H7 (cell line): ENCODE measurements at places on chromosomes 11 and 22.
A peak's percentile ranks its signal among the peaks of the same experiment; 100 is the strongest.

GRCh38 chr11:44711787-44712608 lies 14.8 kb upstream of the TSPAN18 start:
- DNase-seq: peak; percentile 55

GRCh38 chr22:39622881-39623367 lies 52.4 kb downstream of the CACNA1I start:
- peak; percentile 94 for DNase-seq

DNA sequence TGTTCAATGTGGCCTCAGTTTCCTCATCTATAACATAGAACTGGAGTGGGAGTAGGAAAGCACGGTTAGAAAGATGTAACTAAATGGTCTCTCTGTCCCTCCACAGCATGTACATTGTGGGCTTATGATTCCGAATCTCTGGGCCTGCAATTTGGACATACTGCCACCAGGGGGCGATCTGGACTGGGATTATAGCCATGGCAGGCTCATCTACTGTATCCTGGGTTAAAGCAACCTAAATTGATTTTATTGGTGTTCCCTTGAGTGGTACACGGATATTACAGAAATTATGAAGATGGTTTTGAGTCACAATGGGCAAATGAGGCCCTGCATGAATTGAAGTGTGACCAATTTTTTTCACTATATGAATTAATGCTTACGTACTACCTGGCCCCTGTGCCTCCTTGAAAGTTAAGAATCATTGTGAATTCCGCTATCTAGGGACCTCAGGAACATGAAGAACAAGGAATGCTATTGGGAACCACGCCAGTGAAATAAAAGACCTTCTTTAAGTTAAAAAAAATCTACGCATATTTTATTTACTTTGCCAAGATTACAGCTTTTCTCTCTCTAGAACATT lies 32.9 kb downstream of the TST start:
- DNase-seq: peak; percentile 70

- no peak for DNase-seq
Measured at GRCh38 chr11:110631551-110631950, 80.7 kb downstream of the ARHGAP20 start.

- DNase-seq: peak; percentile 55
Measured at GRCh38 chr22:19715188-19715930, 1.1 kb downstream of the SEPTIN5 start.

- no peak for DNase-seq
Measured at GRCh38 chr11:11263238-11264005, 89.6 kb downstream of the CSNK2A3 start.

DNA sequence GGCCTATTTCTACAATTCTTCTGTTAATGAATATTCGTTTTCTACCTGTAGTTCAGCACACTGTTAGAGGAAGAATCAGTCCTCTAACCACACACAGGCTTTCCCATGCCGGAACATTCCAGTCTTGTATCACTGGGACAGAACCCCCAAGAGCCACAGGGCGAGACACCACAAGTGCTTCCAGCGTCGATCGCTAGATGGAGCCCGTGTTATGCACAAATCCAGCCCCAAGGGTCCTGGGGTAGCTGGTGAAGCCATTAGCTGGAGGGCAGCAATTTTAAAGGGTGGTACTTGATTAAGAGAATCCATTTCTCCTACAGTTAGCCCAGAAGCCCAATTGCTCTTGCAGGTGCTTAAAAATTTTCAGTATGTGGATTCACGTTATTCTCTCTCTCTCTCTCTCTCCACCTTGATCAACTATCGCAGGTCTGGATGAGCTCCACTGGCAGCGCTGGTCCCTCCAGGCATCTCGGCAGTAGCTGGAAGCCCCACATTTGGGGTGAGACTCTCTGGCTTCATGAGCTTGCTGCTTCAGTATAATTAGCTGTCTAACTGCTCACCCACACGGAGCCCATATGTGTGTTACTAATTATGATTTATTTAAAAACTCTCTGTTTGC lies 148.2 kb upstream of the SNX19 start:
- peak; percentile 90 for DNase-seq

DNA sequence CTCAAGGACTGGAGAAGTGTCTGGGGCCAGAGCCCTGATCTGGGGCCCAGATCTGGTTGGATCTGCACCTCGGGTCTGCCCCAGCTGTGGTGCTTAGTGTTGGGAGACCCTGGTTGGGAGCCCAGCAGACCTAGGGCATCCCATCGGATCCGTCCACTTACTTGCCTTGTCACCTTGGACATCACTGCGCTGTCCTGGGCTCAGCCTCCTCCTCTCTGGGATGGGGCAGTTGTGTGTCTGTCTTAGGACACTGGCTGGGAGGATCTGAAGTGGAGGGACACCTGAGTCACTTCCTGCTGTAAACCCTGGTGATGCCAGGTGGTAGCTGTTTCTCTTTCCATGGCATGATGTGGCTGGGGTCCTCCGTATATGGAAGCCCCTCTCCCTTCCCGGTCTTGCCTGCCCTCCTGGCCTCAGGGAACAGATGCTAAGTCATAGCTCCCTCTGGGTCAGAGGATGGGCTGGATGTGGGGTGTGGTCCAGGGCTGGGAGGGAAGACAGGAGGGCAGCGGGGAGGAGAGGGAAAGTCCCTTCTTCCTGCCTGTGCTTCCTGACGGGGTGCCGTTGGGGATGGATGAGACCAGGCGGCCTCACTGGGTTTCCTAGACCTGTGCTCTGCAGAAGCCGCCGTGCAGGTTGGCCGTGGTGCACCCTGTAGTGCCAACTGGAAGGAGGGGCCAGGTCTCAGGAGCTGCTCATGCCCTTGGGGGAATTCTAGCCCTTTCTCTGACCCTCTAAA lies 12.1 kb upstream of the OMP start:
- peak; percentile 81 for DNase-seq

DNA sequence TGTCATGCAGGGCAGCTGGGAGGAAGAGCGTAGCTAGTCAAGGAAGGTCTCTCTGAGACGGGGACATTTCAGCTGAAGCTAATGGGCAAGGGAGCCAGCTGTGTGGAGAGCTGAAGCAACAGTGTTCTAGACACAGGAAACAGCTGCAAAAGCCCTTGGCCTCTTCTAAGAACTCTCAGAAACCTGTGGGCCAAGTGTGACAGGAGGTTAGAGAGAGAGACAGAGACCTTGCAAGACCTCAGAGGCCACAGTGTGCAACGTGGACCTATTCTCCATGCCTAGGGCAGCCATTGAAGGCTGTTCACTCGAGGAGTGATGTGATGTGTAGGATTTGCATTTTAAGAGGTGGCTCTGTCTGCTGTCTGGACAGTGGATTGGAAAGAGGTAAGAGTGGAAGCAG lies 48.7 kb upstream of the TNRC6B start:
- DNase-seq: no peak

DNA sequence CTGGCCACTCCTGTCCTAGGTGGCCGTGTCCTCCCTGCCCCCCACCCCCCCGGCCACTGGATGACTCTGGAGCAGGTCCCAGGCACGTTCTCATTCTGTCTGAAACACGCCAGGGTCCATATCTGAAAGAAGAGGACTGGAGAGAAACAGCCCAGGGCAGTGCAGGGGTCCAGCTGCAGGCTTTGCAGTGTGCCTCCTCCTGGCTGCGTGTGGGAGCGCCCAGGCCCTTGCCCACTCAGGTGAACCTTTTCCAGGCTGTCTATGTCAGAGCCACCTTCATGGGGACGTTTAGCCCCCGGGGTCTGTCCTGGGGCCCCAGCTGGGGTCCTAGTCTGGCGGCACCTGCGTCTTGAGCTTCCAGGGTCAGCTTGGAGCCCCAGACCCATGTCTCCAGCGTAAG lies 15.6 kb downstream of the GRAMD4 start:
- peak; percentile 87 for DNase-seq

DNA sequence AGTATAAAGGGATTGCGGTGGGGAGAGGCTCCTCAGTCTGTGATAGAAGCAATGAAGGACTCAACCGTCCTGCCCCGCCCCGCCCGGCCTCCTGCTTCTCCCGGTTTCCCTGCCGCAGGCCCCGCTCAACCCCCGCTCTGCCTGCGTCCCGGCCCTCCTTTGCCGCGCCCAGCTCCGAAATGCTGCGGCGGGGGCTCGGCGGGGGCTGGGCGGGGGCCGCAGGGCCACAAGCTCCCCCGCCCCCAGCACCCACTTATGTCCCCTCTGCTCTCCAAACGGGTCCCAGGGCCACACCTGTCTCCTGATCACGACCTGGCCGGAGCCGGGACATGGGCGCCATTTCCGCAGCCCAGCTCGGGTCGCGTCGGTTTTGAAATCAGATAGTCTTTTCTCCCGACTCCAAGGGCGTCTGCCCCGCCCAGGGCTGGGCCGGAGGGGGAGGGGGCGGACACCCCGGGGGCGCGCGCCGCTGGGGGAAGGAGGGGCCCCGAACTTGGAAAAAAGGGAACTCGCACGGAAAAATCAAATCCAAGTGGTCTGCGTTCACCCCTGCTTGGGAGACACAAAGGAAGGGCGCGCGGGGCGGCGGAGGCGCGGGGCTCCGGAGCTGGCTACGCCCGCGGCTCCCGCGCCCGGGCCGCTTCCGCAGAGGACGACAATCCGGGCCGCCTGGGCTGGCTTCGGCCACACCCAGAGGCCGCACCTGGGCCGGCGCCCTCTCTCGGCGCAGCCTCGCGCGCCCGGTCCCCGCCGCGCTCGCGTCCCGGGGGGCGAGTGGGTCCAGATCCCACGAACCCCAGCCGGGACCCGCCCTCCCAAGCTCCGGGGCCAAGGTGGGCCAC lies 70.6 kb upstream of the EP300 start:
- DNase-seq: peak; percentile 90

DNA sequence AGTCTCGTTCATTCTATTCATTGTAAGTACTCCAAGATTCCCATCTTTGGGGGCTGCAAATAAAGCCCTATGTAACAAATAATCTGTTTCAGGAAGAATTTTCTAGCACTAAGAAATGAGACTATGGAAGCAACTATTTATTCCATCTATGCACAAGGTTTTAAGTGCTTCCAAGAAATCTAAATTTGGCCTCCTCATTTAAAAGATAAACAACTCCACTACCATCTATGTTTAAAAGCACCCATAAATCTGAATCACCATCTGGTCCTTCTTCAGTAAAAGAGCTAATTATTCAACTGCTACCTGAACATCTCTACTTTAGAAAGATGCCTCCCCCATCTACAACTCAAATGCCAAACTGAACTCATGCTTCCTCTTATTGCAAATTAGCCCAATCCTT lies 547.3 kb upstream of the LRRC4C start:
- no peak for DNase-seq

GRCh38 chr11:13127161-13127560 lies 118.0 kb downstream of the RASSF10 start:
- DNase-seq: no peak

GRCh38 chr11:112610996-112611750 lies 350.0 kb upstream of the NCAM1 start:
- no peak for DNase-seq

DNA sequence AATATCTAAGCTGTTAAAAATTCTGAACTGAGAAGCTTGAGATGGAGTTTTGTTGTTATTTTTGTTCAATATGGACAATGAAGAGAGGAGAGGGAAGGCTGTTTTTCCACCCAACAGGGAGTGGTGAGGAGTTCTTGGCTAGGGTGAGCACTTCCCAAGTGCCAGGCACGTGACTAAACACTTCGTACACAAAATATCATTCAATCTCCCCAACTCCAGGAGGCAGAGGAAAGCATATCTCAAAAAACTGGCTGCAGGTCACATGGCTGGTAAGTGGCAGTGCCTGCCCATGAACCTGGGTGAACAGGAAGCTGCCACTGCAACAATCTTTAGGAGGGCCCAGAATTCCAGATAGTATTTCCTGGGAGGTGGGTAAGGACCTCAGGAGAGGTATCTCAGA lies 11.6 kb downstream of the ELF5 start:
- DNase-seq: no peak
